Activated CD8-positive, alpha-beta memory T cell treated with anti-CD3 and anti-CD28 coated beads for 24 hours (primary cell): ENCODE measurements at places on chromosomes 16 and 17.
A peak's percentile ranks its signal among the peaks of the same experiment; 100 is the strongest.

DNA sequence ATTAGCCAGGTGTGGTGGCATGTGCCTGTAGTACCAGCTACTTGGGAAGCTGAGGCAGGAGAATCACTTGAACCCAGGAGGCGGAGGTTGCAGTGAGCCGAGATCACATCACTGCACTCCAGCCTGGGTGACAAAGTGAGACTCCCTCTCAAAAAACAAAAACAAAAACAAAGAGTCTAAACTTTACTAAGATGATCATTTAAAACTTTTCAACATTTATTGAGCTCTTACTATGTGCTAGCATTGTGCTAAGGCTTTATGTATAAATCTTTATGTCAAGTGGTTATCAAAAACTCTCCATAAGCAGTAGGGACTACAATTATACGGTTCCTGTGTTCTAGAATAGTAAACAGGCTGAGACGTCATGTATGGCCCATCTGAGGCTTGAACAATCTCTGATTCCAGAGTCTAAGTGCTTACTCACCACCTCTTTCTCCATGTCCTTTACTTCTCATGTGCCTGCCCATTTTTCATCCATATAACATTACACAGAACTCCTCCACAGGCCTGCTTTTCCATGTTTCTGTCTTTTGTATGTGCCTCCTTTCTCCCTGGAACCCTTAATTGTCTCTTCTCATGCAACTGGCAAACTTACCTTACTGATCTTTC, 66.7 kb downstream of the NUP88 start:
- DNase-seq: no peak

DNA sequence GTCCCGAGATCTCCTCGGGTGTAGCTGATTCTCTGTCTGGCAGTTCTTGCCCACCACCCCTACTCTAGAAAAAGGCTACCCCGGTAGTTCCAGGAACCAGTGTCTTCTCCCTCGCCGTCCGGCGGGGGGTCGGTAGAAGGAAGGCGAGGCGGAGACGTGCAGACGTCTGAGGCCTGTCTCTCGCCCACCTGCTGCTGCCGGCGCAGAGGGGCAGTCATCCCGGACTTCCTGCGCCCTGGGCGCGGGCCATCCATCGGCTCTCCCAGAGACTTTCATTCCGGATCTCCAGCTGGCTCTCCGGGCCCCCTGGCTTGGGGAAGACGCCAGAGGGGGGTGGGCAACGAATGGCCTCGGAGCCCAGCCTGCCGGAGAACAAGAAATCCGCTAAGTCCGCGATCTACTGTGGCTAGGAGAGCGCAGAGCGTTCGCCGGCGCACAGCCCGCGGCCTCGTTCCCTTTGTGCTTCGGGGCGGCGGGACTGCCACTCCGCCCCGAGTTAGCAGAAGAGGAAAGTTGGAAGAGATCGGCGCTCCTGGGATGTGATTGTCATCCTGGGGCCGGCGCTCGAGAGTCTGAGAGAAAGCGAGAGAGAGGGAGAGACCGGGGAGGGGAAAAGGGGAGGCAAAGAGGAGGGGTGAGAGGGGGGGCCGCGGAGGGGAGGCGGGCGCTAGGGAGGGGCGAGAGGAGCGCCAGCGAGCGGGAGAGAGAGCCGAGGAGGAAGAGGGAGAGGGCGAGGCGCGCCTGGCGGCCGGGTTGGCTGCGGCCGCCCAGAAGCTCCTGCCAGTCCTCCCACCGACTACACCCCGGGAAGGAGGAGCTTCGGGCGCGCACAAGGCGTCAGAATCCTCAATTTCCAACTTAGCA, at the start of gene IRX5:
Gene IRX5, plus strand, starts transcription at position 861 of the 864 bp plus-strand sequence. CDS start 334 bp downstream, outside the sequence.
- peak; percentile 69 for DNase-seq

DNA sequence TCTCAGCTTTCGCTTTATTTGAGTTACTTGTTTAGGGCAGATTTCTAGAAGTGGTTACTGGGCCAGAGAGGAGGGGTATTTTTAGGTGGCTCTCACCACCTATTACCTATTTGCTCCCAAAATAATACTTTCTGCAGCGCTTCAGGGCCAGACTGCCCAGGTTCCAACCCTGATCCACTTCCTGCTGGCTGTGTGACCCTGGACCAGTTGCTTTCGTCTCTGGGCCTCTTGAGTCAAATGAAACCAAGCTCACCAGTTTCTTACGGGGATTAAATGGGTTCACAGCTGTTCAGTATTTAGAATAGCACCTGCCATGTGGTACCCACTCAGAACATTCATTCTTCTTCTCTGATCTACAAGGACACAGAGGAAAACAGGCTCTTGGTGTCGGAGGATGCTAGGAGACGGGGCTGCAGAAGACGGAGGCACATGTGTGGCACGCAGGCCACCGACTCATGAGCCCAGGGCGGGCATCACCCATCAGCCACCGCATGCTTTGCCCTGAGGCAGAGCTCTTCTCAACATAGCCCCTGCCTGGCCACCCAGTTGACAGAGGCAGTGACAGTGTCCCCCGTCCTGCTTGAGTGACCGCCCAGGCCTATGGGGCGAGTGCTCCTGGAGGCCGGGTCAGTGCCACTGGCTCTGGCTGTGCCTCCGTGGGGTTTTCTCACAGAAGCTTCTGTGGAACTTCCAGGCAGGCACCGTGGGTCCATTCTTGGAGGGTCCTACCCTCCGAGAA, 149.0 kb upstream of the PLCG2 start:
- DNase-seq: no peak

DNA sequence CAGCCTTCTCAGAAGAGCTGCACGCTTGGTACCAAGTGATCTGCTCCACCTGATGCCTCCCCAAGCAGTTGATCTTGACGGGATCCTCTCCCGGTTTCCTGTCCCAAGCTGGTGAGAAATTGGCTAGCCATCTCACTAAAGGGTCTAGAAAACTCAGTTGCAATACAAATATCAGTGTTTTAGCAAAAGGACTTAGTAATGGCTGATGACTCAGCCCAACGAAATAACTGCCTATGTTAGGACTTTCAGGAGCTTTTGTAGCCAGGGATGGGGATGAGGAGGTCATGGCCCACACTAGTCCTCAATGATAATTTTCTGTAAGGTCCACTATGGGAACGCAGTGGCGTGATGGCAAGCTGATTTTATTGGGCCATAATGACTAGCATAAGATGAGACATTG, 23.3 kb upstream of the ENGASE start:
- DNase-seq: no peak

- DNase-seq: no peak
These were observed 21.1 kb upstream of the YPEL2 start for GRCh38 chr17:59310263-59310920.

- no peak for DNase-seq
These were observed 390.7 kb downstream of the GRIN2A start for GRCh38 chr16:9791556-9791955.

DNA sequence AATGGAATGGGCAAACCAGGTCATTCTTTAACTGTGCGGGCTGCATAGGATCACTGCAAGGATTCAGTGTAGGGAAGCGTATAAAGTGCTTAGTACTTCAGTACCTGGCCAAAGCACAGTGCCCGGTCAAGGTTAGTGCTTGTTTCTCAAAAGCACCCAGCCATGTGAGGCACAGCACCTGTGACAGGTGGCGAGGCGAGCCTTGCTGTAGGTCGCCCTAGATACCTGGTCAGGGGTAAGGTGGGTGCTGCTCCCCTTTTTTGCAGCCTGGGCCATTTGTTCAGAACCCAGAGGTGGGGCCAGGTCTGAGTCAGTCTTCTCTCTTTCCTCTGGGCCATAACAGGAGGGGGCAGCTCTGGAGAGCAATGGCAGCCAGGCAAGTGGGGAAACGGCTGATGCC, 172.0 kb downstream of the IRF8 start:
- no peak for DNase-seq

DNA sequence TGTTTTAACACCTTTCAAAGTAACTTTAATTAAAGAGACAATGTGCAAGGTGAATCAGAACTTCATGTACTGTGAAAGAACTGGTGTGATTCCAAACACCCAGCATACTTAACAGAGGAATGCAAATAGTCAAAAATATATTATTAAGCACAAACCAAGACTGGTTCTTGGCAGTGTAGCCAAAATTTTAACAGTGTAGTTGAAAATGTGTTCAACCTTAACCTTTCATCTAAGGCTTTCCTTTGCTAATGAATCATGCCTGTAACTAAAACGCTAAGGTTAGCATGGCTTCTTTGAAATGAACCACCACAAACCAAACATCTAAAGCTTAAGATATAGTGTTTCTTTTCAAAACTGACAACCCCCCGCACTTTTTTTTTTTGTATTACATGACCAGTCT, 146.3 kb upstream of the AXIN2 start:
- no peak for DNase-seq

GRCh38 chr16:89491974-89492687, 1.8 kb upstream of the ANKRD11 start:
- no peak for DNase-seq

DNA sequence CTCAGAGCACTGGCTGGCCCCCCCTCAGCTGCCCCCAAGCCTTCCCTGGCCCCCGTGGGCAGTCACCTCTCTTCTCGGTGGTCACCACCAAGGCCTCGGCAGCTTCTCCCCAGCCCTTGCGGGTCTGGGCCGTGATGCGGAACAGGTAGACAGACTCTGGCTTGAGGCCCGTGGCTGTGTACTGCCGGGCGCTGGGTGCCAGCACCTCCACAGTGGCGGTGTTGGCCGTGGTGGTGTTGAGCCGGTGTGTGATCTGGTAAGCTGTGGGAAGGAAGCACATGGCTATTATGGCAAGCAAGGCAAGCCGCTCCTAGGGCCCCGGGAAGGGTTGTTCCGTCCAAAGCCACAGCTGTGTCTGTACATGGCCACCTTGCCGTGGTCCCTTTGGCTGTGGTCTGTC, 78.4 kb upstream of the CDC42EP4 start:
- DNase-seq: no peak

GRCh38 chr17:48540213-48540612, 4.7 kb downstream of the HOXB2 start:
- no peak for DNase-seq

DNA sequence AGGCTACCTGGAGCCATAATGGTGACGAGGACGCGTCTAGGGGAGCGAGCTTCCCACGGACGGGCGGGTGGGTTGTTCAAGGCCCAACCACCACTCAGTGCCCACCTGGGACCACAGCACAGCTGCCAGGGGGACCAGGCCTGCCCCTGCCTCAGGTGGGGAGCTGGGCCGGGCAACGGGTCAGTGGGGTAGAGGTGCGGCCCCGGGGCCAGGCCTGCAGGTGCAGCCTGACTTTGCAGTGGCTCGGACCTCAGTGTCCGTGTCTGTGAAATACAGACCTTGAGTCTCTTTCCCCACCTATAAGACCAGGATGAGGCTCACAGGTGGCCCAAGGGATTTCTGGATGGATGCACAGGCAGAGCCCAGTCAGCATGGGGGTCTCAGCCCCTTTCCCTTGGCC, 43.3 kb downstream of the ACTG1 start:
- no peak for DNase-seq

- no peak for DNase-seq
These were observed 25.6 kb upstream of the RMI2 start for GRCh38 chr16:11319529-11320146.

- DNase-seq: no peak
These were observed 9.5 kb downstream of the KRT12 start for GRCh38 chr17:40857535-40857934.

- DNase-seq: no peak
These were observed 73.9 kb downstream of the ZNF778 start for GRCh38 chr16:89291363-89291762.

GRCh38 chr17:48373130-48373830, 56.7 kb downstream of the SKAP1 start:
- no peak for DNase-seq

GRCh38 chr17:7213895-7214299, 5.7 kb downstream of the DLG4 start:
- no peak for DNase-seq

DNA sequence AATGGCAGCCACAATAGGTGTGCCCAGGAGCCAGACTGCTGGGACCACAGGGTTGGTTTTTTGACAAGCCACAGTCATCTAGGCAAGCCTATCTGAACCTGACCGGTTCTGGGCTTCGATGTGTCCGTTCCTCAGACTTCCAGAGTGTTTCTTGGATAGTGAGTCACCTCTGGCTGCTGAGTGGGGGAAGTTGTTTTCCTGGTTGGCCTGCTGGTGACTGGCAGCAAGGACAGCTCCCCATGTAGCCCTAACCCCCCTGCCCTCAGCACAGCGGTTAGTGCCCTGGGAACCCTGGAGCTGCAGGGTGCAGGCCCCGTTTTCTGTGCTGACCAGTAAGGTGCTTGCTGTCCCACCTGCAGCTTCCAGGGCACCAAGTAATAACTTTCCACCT, 65.5 kb downstream of the PLD6 start:
- DNase-seq: no peak

- no peak for DNase-seq
These were observed 17.6 kb upstream of the MYH3 start for GRCh38 chr17:10674704-10675103.

DNA sequence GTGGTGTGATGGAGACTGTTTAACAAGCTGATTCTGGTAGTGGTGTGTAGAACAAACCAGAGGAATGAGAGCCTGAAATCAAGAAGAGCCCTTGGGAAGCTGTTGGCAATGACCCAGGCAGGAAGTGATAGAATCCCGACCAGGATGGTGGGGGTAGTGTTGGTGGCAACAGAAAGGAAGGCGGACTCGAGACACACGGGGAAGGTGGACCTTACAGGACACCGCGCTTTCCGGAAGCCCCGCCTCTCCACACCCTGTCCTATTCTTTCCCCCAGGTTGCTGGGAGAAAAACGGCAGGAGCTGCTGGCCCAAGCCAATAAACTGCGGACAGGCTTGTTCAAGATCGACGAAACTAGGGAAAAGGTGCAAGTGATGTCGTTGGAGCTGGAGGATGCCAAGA, 30.0 kb upstream of the KDM6B start:
- no peak for DNase-seq

- DNase-seq: peak; percentile 73
These were observed 1.2 kb downstream of the GRB2 start for GRCh38 chr17:75404223-75404730.

GRCh38 chr16:29911676-29912010, 11.4 kb downstream of the ASPHD1 start:
- DNase-seq: no peak

DNA sequence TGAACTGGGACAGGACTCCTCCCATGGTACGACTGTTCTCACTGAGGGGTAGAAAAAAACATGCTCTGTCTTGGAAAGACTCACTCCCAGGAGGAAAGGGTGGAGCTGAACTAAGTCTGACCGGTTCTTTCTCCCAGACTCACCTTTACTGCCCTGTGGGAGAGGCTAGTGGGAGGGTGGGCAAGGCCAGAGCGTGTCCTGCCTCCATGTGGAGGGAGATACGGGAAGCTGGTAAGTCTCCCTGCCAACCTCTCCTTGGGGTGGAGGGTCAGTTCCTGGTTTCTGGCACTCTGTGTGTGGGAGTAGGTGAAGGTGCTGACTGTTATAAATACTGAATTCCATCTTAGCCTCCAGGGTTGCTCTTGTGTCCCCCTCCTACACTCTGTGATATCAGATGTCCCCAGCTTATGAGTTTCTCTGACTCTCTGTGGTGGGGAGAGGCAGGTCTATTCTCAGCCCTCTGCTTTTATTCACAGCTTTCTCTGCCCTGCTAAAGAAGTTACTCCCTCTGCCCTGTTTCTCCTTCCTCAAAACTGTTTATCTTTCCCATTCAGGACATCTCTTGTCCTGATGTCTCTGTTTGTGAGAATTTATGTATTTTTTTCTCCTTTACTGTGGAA, 26.9 kb upstream of the FAM20A start:
- DNase-seq: no peak

DNA sequence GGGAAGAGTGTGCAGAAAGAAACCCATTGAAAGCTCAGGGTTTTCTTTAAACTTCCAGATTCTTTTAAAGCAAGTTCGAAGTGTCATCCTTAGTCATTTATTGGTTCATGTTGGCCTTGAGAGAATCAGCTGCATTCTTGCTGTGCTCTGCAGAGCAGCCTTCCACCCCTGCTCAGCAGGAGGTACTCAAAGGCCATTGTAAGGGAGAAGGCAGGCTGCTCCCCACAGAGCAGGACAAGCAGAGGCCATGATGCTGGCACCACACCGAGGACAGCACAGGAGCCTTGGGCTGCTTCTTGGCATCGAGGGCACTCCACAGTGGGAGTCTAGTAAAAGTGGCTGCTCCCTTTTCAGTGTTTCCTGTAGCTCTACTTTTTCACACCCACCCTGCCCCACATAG, 29.6 kb downstream of the NMT1 start:
- DNase-seq: no peak
